ENCODE measurements at places on chromosomes 13 and 19.

DNA sequence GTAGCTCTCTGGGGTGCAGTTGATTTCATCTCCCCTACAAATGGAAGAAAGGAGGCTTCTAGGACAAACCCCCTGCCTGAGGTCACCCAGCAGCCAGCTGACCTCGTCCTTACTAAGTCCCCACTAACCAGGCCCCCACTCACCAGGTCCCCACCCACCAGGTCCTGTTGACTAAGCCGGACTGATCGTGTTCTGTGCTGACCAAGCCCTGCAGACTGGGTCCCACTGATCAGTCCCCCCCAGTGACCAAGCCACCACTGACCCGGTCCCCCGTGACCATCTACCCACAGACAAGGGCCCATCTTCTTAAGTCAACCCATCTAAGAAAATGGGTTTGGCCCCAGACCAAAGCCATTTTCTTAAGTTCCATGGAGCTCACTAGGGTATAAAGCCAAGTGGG is 36.8 kb upstream of the TPM4 start:
- DNase-seq: no peak

GRCh38 chr13:47908197-47908902 is 92.7 kb downstream of the SUCLA2 start:
- no peak for DNase-seq

DNA sequence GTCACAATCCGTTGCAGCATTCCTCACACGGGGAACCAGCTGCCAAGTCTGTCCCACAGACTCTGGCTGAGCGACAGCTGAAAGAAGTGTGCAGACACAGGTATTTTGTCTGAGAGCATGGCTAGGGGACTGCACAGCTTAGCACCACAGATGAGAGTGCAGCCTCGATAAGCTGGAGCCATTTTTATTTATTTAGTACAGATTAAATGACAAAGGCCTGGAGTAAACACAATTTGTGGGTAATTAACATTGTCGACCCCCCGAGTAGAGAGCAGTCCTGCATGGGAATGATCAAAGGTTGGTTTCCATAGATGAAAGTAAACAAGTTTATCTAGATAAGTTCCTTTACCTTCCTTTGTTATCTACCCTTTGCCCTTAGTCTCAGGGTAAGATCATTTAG is 836.2 kb downstream of the DACH1 start:
- DNase-seq: no peak

DNA sequence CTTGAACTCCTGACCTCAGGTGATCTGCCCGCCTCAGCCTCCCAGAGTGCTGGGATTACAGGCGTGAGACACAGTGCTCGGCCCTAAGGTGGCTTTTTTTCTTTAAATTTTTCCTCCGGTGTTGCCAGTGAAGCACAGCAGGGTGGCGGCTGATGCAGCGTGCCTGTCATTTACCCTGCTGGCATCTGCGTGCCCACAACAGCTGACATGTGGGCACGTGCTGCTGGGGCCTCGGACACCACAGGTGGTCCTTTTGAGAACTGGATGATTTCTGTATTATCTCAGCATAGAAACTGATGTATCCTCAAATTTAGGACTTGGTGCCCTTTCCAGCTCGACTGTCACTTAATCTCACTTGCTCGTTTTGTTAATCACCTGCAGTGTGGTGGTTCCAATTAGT is 31.2 kb upstream of the TEX29 start:
- no peak for DNase-seq

- peak; percentile 94 for DNase-seq
These were observed 11.1 kb upstream of the ARRDC2 start for GRCh38 chr19:17996826-17997316.

GRCh38 chr13:82800391-82800790 is 1081.9 kb downstream of the SLITRK1 start:
- DNase-seq: no peak

DNA sequence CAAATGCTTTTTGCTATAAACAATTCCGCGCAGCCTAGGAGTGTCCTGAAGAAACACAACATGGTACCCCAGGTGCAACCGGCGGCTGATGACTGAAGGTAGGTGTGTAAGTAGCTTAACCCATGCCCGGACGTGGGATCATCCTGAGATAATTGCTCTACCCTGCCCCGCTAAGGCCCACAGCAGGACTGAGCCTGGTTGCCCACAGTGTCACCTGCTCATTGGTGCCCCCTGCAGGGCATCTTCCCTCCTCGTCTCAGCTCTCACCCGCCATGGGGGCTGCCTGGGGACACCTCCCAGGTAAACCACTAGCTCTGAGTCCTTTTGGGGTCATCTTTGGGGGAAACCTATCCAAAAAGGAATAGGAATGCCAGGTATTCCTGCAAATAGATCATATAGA is 22.3 kb downstream of the TMEM161A start:
- peak; percentile 65 for DNase-seq

Measured in iPS-NIHi11 (cell line).